ENCODE measurements at places on chromosomes 5 and 9.

DNA sequence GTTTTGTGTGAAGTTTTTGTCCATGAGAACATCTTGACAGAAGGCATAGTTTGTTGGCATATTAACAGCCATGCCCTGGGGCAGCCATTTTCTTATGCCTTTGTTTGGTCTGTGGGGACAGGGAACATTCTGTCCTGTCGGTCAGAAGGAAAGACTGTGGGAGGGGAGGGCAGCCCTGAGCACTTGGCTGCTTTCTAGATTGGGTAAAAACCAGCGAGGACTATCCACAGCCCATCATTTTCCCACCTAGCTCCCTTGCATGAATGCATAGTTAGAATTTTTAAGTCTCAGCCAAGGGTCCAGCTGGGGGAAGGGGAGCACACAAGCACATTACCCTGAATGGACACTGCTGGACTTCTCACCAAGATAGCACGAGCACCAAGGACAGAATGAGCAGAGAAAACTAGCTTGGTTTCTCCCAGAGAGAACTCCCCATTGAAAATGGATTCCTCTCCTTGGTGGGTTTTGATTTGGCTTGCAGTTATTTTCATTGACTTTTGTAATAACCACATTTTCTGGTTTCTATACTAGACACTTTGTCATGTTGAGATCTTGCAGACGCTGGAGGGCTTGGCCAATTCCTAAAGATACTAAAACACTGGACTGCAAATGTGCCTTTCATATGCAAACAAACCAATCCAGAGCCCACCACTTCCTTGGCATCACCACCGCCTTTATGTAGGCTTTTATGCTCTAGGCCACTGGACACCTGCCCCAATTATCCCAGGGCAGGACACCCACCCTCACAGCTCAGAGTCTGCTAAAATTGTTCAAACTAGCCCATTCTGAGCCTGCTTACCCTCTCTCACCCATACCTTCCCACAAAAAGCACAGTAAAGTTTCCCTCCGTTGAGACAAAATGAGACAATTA lies 129.9 kb downstream of the BOD1 start:
- no peak for DNase-seq

GRCh38 chr5:173851595-173852243 lies 36.4 kb upstream of the CPEB4 start:
- DNase-seq = no peak

DNA sequence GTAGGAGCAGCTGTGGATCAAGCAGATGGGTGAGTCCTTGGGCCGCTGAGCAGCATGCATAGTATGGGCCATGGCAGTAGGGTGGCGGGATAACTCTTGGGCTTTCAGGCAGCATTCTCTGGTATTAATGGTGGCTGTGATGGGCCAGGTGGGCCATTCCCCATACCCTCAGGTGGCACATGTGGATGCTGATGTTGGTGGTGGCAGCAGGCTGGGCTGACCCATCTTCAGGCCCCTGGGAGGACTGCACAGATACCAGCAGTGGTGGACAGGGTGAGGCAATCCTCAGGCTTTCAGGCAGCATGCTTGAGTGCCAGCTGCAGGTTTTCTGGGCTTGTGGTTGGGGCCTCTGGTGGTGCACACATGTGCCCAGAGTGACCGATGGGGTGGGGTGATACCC lies 27.1 kb upstream of the C6 start:
- DNase-seq = no peak

- DNase-seq = no peak
Observed at GRCh38 chr9:89661956-89662717, 57.3 kb downstream of the GADD45G start.

DNA sequence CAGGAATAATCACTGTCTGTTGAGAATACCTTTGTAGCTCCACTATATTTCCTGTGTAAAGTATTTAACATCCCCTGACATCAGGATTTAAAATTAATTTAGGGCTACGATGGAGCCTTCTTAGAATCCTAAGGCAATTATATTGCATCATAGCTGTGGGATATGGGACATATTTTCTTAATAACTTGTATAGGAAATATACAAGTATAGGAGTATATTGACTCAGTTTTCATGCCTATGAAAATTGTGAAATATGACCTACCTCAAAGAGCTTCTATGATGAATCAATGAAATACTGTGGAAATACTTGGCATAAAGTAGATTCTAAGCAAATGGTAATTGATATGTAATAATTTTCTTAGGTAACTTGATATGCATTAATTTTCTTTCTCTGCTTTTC lies 221.0 kb upstream of the KLF4 start:
- no peak for DNase-seq

DNA sequence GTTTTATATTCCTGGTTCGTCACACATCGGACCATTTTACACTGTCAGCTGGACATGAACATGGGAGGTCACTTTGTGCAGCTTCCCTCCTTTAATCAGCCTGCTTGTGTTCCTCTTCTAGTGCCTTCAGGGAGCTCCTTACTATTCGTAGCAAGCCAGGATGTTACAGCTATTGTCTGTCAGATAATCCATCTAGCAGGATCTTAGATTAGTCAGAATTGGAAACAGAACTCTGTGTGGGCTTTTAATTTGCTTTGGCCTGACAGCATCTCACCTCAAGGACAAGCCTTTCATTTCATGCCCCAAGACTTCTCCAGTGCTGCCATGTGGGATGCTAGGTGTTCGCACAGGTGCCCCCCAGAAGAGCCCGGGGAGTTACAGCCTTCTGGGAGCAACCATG lies 30.2 kb upstream of the EPB41L4B start:
- no peak for DNase-seq

DNA sequence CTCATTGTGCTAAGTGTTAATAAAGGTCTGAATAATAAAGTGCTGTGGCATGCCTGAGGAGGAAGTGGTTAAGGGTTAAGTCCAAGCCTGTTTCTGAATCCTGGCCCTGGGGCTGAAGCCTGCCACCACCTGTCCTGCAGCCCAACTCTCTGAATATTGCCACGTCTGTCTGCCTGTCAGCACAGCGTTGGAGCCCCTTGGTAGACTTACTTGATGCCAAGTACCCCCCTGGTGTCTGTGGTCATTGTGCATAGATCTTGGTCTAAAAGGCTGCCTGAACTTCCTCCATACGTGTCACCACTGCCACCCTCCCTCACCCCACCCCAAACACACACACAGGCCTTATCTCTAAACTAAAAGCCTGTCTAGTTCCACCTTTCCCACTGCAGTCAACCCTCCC lies 35.4 kb upstream of the SLC2A8 start:
- no peak for DNase-seq

DNA sequence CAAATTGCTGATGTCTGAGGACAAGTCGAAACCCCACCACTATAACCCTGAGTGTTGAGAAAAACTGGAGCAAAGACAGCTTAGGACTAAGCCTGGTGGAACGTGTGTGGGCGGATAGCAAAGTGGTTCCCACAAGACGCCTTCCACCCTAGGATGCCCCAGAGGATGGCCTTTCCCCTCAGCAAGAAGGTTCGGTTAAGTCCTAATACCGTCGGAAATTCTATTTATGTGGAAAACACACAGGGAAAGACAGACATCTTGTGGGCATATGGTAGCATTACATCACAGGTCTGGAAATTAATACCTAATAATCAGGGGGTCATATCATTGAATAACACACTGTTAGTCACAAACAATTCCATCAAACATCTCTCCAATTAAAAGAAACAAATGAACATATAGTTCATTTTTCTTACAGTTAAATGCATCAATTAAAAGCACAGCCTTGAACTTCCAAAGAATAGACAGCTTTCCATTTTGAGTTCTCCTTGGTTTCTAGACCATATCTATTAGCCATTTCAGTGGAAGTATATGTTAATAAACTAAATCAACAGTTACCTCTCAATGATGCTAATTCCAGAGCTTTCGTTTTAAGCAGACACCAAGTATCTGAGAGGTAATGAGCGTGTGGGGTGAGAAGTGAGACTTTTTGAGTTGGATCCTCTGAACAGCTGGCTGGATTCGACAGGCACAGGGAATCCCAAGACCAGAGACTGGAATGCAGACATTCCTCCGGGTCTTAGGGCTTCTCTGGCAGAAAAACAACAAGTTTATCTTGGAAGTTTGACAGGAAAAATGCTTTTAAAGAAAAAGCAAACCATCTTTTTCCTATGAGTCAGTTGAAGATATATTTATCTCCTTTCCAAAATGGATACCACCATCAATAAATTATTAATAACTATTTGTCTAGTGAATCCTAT lies 2.9 kb upstream of the ICE1 start:
- DNase-seq = no peak

- no peak for DNase-seq
Observed at GRCh38 chr5:77157732-77158532, 52.5 kb upstream of the PDE8B start.

DNA sequence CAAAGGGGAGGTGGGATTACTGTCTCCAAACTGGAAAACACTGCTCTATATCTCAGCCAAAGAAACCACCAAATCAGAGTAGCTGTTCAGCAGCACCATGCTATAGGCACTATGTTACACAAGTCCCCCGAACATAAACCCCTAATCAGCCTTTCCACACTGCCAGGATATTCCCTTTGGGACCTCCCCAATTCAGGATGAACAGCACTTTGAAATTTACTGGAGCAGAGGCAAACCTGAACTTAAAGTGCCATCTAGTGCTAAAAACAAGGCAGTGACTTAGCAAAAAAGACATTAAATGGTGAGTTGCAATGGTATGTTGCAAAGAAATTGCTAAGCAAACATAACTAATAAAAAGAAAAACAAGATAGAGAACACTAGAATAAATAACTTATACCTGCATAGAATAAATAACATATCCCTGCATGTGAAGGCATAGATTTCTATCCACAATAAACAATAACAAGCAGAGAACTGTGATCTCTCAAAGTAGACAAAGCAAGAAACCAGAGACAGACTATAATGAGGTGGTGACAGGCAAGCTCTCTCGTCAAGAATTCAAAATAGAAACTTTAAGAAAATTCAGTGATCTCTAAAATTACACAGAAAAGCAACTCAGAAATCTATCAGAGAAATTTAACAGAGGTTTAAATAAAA lies 584.4 kb upstream of the ACO1 start:
- DNase-seq = no peak

- DNase-seq = no peak
Observed at GRCh38 chr9:88664773-88665172, 129.8 kb downstream of the NXNL2 start.

DNA sequence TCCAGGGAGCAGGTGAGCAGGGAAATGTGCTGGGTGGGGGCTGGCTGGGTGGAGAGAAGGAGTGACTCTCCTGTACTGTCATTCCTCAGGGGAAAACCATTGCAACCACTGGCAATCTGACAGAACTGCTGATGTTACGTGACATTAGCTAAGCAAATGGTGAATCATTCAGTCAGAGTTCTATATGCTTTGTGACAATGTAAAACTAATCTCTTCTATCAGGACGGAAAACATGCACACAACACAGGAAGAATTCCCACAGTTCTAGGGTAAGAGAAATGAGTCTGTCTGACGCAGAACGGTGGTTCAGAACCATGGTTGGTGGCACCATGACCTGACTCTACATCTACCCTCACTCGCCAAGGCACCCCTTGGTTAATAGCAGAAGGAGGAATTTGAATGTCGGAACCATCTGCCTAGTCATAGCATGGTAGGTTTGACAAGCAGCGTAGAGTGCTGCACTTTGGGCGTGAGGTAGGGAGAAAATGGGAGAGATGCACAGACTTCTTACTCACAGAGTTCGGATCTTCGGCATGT lies 243.6 kb upstream of the PANK3 start:
- peak; percentile 44 for DNase-seq

GRCh38 chr9:88800329-88800682 lies 191.0 kb upstream of the S1PR3 start:
- no peak for DNase-seq

- peak; percentile 79 for DNase-seq
Observed at GRCh38 chr9:5841771-5842573, 9.1 kb upstream of the ERMP1 start.

DNA sequence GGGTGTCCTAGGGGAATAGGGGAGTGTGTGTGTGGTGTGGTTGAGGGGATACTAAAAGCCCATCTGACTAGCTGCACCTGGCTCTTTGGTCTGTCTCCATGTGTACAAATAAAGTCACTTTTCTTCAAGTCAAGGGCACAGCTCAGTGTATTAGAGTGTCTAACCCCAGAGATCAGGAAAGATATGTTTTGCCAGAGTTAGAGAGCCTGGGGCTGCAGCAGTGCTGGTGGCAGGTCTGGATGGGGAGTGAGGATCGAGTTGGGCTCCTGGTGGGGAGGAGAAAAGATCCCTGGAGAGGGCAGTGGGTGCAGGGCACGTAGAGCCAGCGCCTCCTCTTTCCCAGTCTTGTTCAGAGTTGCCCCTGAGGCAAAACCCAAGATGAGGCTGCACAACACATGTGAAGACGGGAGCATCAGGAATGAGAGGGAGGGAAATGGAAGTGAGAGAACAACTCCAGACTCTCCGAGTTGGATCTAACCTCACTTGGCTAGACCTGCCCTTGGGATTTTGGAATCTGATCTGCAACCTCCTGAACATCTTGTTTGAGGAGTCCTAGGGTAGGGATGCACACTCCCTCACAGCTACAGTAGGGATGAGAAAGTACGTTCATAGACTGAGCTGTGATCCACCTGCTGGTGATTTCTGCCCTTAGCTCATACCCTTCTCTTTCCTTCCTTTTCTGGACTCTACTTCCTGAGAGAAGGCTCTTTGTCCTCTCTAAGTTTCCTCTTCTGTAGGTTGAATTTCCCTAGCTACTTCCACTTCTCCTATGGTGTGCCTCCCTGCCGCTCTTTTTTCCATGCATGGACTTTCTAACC lies 309.9 kb downstream of the ZSWIM6 start:
- DNase-seq = no peak

- DNase-seq = no peak
Observed at GRCh38 chr5:156359476-156359875, 32.5 kb downstream of the SGCD start.

DNA sequence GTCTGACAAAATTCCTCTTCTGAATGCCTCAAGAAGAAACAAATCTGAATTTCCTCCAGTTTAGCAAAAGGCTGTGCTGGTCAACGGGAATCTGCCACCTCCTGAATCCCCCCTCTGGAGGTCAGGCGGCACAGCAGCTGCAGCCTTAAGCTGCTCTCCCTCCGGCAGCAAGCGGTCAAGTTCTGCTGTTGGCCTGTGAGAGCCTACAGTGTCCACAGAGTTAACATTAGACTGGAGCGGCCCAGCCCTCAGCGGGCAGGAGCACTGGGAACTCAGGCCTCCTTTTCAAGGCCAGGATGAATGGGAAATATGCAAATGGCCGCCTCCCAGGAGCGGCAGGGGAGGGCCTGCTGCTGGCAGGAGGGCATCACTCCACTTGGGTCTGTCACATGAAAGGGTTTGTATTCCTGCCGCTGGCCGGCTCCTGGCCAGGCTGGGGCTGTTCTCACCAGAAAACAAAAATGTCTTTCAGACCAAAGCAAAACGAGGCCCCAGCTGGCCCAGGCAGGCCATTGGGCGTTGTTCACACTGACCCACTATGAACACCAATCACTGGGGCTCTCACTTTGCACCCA lies 8.2 kb downstream of the ACSL6 start:
- no peak for DNase-seq

- peak; percentile 12 for DNase-seq
Observed at GRCh38 chr9:117546894-117547678, 132.2 kb upstream of the ASTN2 start.

- DNase-seq = no peak
Observed at GRCh38 chr5:105695941-105696340, 1974.8 kb downstream of the EFNA5 start.

GRCh38 chr5:171907725-171908343 lies 98.6 kb downstream of the FBXW11 start:
- peak; percentile 78 for DNase-seq

GRCh38 chr9:4301296-4301695 lies 1.4 kb upstream of the GLIS3 start:
- no peak for DNase-seq
